ENCODE measurements at places on chromosomes 16 and 17.

GRCh38 chr16:57689762-57690558 lies 4.6 kb upstream of the DRC7 start:
- peak; percentile 8 for DNase-seq

DNA sequence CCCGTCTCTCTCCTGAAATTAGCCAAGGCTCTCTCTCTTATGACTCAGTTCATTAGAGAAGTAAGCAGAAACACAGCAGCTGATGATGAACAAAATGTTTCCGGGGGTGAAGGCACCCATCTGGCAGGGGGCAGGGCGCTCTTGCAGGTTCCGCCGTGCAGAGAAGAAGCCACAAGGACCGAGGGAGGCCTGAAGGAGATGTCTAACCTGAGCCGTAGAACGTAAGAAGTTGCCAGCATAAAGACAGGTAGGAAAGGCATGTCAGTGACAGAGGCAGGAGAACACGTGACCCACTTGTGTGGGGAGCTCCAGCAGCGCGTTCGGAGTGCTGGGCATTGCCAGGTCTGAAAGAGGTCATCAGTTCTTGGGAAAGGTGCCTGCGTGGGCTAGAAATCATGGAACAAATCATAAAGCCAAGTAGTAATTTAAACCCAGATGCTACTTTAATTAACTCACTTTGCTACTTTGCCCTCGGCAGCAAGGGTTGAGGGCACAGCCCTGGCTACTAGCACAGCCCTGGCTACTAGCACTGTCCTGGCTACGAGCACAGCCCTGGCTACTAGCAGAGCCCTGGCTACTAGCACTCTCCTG lies 198.6 kb downstream of the RPTOR start:
- peak; percentile 41 for DNase-seq

DNA sequence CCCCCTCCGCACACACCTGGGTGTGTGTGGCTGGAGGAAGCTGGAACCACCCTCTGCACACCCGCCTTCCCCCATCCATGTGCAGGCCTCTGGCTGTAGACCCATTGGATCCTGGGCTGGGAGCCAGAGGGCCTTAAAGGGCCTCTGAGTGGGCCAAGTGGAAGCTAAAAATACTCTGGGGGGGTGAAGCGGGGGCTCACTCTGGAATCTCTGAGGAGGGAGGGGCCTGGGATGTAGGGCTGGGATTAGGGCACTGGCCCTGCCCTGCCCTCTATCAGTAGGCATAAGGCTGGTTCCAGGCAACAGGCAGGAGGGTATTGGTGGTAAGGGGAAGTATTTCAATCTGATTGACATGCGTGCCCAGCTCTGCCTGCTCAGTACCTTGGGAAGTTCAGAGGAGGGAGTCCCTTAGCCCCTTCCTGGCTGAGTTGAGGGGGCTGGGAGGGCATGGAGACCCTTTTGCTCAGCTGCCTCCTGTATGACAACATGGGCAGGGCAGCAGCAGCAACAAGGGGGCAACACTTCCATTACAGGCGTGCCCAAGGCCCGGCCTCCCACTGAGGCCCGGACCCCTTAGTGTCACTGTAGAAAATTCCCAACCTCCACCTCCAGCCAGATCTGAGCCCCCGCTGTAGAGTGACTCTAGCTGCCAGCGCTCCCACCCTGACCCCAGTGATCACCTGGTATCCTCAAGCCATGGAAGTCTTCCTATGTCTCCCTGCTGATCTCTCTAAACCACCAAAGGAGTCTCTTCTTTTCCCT lies 5.2 kb downstream of the ITGA3 start:
- no peak for DNase-seq

DNA sequence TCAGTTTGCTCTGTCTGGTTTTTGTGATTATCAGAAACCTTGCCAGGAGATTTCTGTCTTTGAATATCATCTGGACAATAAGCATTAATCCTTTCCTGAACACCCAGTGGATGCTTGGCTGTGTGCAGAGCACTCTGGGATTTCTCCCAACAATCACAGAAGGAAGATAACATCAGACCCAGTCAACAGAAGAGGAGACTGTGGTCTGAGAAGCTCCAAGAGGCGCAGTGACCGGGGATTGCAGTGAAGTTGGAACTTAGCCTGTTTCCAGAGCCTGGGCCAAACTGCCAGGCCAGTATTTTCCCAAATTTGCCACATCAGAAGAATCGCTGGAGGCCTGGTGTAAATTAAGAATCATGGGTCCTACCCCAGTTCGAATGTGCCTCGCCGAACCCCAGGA lies 264.7 kb downstream of the C16orf95 start:
- DNase-seq: no peak

- no peak for DNase-seq
These were observed 77.6 kb upstream of the FOXF1 start for GRCh38 chr16:86432691-86433090.

DNA sequence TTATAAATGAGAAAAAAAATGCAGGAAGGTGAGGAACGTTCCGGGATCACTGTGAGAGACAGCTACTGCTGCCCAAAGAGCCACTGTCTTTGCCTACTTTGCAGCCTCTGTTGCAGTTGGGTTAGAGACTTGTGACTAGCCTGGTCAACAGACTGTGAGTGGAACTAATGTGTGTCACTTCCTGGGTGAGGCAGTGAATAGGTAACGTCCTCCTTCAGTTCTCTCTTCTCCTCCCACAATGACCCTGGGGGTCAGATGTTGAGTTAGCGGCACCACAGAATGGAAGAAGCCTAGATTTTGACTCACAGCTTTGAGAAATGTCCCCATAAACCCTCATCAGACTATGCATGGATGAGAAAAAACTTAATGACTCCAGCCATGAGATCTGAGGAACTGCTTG lies 5.2 kb downstream of the C16orf46 start:
- no peak for DNase-seq

- no peak for DNase-seq
These were observed 1.5 kb downstream of the TRIM25 start for GRCh38 chr17:56912105-56912999.

GRCh38 chr17:50329716-50330115 lies 16.2 kb upstream of the XYLT2 start:
- no peak for DNase-seq

GRCh38 chr17:13576661-13577526 lies 24.8 kb downstream of the HS3ST3A1 start:
- no peak for DNase-seq

- DNase-seq: no peak
These were observed 3.0 kb downstream of the KRT27 start for GRCh38 chr17:40779181-40779909.

DNA sequence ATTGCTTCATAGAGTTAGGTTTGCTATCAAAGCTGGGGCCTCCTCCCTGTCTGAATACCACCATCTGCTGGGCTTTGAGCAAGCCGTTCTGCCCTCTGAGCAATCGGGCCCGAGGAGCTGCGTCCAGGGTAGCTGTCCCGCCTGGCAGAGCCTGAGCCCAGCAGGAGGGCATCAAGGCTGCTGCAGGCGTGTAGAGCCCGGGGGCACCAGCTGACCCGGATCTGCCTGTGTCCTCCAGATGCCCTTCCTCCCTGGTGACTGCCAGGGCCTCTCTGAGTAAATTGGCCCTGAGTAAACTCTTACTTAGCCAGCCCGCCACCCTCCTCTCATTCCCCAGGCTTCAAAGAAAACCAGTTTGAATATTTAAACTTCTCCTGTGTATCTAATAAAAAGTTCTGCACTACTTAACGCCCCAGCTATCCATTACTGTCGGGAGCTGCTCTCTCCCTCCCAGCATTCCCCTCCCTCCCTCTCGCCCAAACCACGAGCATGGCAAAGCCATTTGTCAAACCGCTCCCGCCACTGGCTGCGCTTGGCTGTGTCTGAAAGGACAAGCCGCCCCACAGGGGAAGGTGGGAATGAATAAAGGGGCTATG lies 16.4 kb downstream of the CDK5RAP3 start:
- no peak for DNase-seq

DNA sequence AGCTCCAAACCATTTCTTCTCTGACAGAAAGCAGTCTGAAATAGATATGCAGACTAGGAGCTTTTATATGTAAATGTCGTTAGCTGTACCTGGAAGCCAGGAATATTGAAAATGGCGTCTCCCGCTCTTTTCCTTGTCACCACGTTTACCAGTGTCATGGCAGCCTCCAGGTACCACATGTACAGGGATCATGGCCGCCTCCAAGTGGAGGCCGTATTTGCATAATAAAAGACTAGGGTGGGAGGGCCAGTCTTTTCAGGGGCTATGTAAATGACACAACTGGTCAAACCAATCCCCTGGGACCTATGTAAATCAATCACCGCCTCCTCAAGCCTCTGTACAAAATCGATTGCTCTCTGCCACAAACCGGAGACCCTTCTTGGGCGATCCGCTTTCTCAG lies 54.3 kb downstream of the MYOCD start:
- DNase-seq: no peak

- no peak for DNase-seq
These were observed 899.0 kb downstream of the KCNJ2 start for GRCh38 chr17:71068408-71068750.

GRCh38 chr16:50467943-50468748 lies 80.0 kb upstream of the NKD1 start:
- DNase-seq: no peak

DNA sequence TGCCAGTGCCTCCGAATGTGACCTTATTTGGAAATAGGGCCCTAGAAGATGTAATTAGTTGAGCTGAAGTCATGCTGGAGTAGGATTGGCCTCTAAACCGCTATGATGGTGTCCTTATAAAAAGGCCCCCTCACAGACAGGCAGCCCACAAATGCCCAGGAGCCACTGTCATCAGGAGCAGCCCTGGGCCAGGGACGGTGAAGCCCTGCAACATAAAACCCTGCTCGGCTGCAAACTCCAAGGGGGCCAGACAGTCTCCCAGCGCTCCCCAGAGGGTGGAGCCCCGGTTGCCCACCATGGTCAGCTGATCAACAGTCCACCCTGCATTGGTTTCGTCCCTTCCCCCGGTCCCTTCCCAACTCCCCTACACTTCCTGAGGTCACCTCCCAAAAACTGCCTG lies 351.7 kb downstream of the FOXL1 start:
- DNase-seq: no peak

- DNase-seq: no peak
These were observed 25.6 kb downstream of the TRAP1 start for GRCh38 chr16:3691761-3692160.

GRCh38 chr16:79089735-79090284 lies 510.7 kb downstream of the MAF start:
- peak; percentile 56 for DNase-seq

GRCh38 chr16:81752225-81752875 lies 26.7 kb upstream of the PLCG2 start:
- DNase-seq: no peak

DNA sequence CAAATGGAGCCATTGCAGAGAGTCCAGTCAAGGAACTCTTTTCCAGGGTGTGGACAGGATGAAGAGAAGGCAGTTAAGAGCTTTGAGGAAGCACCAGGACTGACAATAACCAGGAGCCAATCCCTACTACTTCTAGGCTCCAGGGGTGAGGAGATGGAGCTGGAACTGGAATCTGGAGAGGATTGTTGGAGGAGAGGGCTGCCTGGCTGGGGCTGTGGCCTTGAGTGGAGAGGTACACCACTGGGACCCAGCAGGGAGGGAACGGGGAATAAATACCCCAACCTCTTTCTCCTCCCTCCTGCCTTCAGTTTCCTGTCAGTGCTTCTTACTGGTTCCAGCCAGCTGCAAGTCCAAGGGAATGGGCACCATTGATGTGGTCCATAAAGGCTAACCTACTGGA lies 32.2 kb upstream of the TMEM220 start:
- DNase-seq: no peak

- no peak for DNase-seq
These were observed 2.2 kb upstream of the NF1 start for GRCh38 chr17:31092475-31093064.

- no peak for DNase-seq
These were observed 172.5 kb downstream of the AHSP start for GRCh38 chr16:31700200-31700529.

- no peak for DNase-seq
These were observed 415 bp downstream of the XYLT1 start for GRCh38 chr16:17470182-17470907.

DNA sequence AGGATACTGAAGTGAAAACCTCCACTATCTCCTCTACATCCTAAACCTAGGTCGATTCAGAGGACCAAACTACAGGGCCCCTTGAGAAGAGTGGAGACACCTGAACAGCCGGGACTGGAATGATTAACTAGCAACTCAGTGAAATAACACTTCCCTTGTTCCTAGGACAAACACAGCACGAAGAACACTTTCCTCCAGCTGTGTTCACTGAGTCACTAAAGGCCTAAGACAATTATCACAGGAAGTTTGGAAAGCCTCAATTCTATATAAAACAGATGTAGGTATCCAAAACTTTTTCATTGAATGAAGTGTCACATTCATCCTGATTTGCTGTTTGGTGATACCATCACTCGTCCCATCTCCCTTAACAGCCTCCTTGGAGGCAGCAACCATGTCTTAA lies 15.5 kb upstream of the CUEDC1 start:
- DNase-seq: no peak

GRCh38 chr17:44529864-44530263 lies 26.7 kb upstream of the GPATCH8 start:
- DNase-seq: no peak
